ENCODE measurements at places on chromosomes 6 and 20. TPM values are rescaled to one million over a fixed set of nuclear protein-coding genes. Genes with fewer than 3 reads are reported as not detected.
A peak's percentile ranks its signal among the peaks of the same experiment; 100 is the strongest.

SOX18 gene
- not detected for total RNA-seq

POPDC3 gene
- total RNA-seq: not detected

CRISP2 gene
- not detected for total RNA-seq

OR2W1 gene
- not detected for total RNA-seq

HAO1 gene
- total RNA-seq: not detected

ID4 gene
- total RNA-seq: not detected

TPBG gene
- total RNA-seq: not detected

DXO gene
- 23.7 TPM for total RNA-seq

KHDC1L gene
- not detected for total RNA-seq

PRRT1 gene
- total RNA-seq: not detected

FOXS1 gene
- not detected for total RNA-seq

C6orf58 gene
- total RNA-seq: not detected

PCMTD2 gene
- 46.7 TPM for total RNA-seq

SOD2 gene
- total RNA-seq: 91.0 TPM

GRCh38 chr6:13027207-13027606 is 301.1 kb downstream of the TBC1D7 start:
- DNase-seq: no peak

- DNase-seq: no peak
Measured at GRCh38 chr20:37276494-37277252, 12.8 kb upstream of the MANBAL start.

DNA sequence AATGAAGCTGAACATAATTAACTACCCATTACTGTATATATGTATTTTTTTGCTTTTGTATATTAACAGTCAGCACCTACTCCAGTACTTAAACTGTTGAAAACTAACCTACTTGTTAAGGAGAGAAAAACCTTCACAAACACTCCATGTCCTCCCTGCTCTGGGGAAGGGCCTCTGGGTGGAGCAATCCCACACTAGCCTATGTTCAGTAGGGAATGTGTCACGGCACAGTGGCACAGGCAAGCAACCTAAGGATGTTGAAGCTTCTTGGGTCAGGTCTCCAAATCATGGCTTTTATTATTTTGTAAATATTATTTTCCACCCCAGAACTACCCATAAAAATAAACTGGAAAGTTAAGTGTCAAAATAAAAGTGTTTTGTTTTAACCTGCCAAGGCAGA is 5.3 kb downstream of the MAN1A1 start:
- DNase-seq: no peak

- no peak for DNase-seq
Measured at GRCh38 chr20:23937303-23938117, 51.1 kb downstream of the GGTLC1 start.

GRCh38 chr20:1663917-1664316 is 6.3 kb upstream of the SIRPG start:
- DNase-seq: no peak

- no peak for DNase-seq
Measured at GRCh38 chr6:133099573-133099972, 141.6 kb upstream of the EYA4 start.

GRCh38 chr6:40930045-40930444 is 109.0 kb downstream of the UNC5CL start:
- DNase-seq: no peak

DNA sequence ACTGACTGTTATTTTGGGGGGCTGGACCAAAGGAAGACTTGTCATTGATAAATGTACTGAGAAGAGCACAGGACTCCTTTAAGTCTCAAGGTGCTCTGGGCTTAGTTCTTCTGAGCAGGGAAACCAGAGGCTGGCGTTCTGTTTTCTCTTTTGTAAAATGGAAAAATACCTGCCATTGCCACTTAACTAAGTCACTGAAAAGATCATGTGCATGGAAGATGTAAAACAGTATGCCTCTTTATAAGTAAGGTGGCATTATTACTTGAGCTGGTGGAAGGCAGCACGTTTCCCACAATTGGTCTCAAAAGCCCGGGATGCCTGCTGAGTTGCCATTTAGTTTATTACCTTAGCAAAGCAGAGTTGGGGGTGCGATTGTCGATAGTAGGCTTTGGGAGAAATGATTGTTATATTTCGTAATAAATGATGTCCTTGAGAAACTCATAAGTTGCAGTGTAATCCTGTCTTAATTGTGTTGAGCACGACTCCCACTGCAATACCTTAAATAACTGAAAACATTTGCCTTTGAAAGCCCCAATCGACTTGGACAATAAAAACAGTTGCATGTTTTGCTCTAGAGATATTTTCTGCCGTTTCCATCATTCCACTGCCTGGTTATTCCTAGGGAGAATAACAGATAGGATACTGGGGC is 3.6 kb downstream of the JARID2 start:
- no peak for DNase-seq

- DNase-seq: no peak
Measured at GRCh38 chr6:95087394-95088097, 489.8 kb upstream of the MANEA start.

GRCh38 chr6:13273931-13274706 is 54.2 kb downstream of the TBC1D7 start:
- peak; percentile 63 for DNase-seq

GRCh38 chr20:64239449-64240242 is 15.9 kb upstream of the PCMTD2 start:
- DNase-seq: peak; percentile 2

- DNase-seq: no peak
Measured at GRCh38 chr6:149313070-149313469, 4.4 kb upstream of the TAB2 start.

GRCh38 chr20:46377518-46377917 is 28.9 kb downstream of the ELMO2 start:
- DNase-seq: no peak

- no peak for DNase-seq
Measured at GRCh38 chr6:9982215-9982614, 432.7 kb downstream of the TFAP2A start.

DNA sequence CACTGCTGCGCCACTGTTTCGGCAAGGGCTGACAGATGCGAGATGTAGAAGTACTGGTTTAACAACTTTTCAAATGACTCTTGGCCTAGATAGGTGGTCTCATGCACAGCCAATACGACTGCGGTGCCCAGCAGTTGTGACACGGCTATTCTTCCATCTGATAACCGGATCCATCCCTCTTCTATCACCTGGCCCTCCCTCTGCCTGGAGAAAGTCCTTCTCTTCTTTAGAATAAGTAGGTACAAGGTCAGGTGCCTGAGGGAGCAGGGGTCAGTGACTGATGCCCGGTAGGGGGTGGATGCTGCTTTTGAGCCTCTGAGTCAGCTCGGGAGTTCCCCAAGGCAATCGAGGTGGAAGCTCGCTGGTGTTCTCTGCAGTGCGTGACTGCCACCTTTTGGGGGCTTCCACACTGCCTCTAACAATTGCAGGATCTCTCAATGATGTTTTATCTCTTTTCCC is 166.8 kb upstream of the GRIK2 start:
- no peak for DNase-seq

DNA sequence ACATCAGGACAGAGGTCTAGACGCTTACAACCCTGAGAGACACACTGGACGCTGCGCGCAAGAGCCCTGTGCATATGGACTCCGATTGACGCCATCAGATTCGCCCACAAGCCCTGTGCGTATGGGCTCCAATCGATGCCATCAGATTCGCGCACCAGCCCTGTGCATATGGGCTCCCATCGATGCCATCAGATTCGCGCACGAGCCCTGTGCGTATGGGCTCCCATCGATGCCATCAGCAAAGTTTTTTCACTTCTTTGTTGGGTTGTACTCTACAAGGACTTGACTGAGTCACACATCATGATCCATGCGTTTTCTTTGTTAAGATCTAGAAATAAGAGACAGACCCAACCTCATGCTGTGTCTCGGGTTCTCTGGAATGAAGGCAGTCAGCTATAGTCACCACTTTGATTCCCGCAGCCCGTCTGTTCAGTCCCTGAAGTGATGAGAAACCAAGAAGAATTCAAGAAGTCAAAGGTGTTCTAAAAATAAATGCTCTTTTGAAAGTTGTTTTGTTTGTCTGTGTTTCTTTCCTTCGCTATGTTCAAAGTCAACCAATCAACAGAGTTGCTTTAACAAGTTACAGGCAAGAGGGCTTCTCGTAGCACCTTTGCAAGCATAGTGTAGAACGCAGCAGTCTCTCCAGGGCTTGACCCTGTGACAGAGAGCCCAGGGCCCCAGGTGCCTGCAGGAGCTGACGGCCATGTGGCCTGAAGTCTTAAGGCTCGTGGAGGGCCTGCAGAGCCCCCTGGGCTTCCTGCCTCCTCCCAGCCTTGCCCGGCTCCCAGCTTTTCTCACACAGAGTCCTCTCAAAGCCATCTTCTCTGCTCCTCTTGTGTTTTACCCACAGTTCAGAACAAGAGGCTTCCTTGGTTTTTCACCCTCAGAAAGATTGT is 7.9 kb downstream of the RPS6KA2 start:
- DNase-seq: no peak

DNA sequence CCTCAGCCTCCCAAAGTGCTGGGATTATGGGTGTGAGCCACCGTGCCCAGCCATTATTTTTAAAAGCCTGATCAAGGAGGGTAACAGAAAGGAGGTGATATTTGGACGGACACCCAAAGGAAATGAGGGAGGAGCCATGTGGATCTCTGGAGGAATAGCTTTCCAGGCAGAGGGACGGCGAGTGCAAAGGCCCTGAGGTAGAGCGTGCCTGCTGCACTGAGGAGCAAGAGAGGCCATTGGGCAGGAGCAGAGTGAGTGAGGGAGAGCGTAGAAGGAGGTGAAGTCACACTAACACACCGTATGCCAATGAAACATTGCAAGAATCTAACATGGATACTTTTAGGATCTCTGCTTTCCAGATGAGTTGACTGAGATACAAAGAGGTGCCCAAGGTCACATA is 58.9 kb upstream of the ZNFX1 start:
- no peak for DNase-seq

- no peak for DNase-seq
Measured at GRCh38 chr6:54730767-54731630, 115.6 kb upstream of the FAM83B start.

DNA sequence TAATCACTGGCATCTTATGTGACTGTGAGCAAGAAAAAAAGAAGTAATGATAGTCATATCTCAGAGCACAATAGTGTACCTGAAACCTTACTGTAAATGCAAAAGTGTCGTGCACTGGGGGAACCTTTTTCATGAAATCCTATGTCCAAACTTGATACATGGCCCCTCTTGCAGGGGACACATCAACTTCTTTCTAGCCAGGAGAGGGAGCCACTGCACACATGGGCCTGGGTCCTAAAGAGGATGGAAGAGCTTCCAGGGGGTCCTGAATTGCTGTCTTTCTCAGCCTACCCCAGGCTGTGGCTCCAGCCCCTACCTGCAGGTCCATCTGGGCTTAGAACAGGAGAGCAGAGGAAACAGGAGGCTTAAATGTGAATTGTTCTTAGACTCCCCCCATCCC is 165.7 kb downstream of the SOD2 start:
- no peak for DNase-seq

DNA sequence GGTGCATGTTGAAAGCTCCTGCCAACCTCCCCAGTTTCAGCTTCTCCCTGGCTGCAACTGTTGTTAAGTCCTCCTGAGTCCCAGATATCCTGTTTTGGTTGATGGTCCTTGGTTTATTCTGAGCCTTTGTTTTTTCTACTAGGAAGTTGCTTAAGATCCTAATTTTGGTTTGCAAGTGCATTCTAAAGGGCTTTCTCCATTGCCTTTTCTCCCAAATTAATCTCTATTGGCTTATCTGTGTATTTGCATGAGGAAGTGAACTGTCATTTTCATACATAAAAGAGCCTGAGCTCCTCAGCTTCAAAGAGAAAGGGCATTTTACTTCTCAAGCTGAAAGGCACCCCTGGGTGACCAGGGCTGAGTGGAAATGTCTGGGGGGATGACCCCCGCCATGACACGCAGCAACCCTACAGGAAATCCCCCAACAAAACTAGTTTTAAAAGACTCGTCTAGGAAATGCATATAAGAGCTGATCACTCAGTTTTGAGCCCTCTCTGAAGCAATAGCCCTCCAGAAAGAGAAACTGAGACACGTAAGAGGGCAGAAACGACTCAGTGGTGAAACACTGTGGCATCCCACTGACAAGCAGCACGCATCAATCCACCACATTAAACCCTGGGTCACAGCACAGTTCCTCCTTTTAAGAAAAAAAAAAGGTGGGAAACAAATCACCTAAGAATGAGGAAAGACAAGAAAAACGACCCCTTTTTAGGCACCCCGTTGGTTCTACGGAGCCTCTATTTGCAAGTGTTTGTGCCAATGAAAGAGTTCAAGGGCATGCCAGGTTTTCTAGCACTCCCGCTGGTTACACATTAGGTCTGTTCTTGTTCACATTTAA is 140.9 kb downstream of the THBS2 start:
- no peak for DNase-seq

- no peak for DNase-seq
Measured at GRCh38 chr6:111985202-111985731, 68.6 kb upstream of the CCN6 start.

DNA sequence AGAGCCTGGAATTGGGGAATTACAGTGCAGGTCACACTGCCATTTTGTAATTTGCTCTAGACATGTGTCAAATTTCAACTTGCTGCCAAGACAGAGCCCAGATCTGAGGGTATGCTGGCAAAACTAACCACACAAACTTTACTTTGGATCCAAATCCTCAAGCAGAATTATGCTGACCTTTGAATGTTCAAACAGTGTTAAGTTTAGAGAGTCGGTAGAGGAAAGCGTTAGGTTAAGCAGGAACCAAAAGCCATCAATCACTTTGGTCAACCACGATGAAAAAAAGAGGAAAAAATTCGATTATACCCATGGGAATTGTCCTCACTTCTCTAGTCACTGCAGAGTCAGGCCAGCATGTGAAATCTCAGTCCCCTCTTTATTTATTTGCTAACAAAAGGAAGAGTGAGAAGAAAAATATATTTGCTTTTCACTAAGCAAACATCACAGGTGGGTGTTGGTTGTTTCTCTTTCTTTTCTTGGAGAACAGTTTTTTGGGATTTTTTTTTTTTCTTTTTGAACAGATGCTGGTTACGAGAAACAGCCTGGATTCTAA is 105.1 kb upstream of the ADGRF1 start:
- no peak for DNase-seq

DNA sequence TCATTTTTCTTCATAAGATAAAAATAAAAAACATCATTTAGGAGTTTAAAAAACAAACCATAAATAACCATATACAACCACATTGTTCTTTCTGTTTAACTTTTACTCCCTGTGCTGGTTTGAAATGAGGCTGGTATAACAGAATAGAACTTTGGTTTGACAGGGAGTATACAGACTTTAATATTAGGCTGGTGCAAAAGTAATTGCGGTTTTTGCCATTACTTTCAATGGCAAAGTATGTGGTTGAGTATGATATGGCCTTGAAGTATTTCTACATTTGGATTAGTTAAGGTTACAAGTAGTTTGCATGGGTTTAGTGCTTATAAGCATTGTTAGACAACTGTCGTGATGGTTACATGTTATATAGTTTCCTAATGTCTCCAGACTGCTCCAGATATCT is 29.0 kb upstream of the COL10A1 start:
- no peak for DNase-seq

GRCh38 chr6:10433322-10433721 is 18.4 kb upstream of the TFAP2A start:
- no peak for DNase-seq

Data from activated B cell treated with CpG ODN at 0.5 μM for 24 hours (primary cell).